Fibroblast of pulmonary artery (primary cell): ENCODE measurements at places on chromosomes 13 and 19.

GRCh38 chr13:109783447-109783814 is 3.0 kb downstream of the IRS2 start:
- no peak for DNase-seq

GRCh38 chr13:35917252-35917941 is 213.8 kb downstream of the DCLK1 start:
- no peak for DNase-seq

DNA sequence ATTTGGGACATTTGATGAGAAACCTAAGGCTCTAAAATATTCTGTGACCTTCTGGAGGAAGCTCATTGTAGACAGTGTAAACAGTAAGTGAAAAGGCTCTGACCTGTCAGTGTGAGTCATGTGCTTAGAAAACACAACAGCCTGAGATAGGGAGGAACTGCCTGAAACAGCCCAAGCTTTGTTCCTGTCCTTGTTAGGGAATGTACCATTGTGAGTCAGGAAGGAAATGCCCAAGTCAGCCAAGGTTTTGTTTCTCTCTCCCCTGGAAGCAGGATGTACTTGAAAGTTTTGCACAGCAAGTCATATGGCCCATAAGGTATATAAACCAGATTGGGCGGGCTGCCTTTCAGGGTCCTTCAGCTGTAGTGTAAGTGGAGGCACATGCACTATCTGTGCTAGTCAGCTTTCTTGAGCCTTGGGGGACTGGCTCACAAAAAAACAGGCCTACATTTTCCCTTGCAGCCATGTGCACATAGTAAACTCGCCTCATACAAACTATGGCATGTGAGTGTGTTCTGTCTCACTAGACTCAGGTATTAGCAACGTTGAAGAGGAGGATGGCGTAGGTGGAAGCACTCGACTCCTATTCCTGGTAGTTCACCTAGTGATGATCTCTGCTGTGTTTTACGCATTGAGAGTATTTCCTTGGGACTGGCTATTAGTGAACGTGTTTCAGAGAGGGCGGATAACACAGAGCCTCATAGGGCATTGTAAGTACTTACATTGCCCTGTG is 141.2 kb upstream of the KLHL1 start:
- peak; percentile 50 for DNase-seq

- DNase-seq, result peak; percentile 81
These were observed 9.3 kb downstream of the HOOK2 start for GRCh38 chr19:12766051-12766521.

DNA sequence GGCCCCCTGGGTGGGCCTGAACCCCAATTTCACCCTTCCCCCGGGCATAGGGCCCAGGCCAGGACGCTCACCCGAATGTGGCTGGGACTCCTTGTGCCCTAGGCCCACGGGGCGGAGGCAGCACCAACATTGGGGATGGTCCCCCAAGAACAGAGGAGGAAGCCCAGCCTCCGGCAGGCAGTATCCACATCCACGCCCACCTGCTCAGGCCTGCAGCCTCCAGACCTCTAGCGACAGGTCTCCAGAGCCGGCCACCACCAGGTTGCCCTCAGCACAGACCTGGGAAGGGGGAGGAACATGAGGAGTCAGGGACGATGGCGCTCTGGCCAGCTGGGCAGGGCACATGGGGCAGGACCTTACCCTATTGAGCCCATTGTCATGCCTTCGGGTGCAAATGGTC is 1.2 kb downstream of the GNG14 start:
- no peak for DNase-seq

- peak; percentile 61 for DNase-seq
These were observed 7.7 kb upstream of the TMEM161A start for GRCh38 chr19:19145684-19146608.

DNA sequence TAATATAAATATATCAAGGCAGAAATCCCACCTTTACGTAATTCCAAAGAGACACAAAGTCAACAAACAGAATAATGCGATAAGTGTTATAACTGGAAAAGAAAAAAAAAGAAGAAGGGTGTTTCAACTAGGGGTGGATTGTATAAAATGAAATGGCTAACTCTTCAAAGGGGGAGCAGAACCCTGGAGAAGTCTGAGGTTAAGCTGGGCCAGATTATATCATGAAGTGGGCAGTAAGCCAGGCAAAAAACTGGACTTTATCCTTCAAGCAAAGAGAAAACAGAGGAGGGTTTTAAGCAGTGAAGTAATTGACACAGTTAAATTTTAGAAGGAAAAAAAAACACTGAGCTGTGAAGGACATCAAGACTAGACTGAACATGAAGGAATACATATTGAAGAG is 41.9 kb downstream of the TBC1D4 start:
- no peak for DNase-seq

- no peak for DNase-seq
These were observed 25.9 kb downstream of the COLGALT1 start for GRCh38 chr19:17581211-17581874.
